ENCODE measurements at places on chromosomes 6 and 20.

DNA sequence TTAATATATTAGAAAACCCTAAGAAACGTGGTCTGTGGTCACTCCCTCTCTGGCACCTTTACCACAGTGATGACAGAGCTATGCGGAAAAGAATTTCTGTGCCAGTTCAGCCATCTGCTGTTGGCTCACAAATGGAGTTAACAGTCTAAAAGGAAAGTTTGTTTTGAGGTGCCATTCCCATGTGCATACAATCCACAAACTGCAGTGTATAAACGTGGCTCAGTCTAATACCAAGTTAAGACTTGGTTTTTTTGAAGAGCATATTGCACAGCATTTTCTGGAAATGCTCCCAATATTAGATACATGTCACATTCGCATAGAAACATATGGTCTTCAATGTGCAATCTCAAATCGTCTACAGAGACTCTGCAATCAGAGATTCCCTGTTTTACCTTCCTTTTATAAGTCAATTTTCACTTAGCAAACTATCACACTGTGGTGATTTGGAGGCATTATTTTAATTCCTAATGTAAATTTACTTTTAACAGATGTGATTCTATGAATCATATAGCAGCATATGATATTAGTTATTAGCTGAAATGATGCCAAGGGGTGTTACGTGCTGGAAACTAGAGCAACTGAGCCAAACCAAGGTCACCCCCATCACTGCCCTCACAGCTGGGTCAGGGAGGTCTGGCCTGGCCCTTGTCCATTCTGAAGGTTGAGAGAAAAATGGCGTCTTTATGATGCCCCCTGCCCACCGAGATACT lies 383.5 kb downstream of the PRKN start:
- no peak for DNase-seq

DNA sequence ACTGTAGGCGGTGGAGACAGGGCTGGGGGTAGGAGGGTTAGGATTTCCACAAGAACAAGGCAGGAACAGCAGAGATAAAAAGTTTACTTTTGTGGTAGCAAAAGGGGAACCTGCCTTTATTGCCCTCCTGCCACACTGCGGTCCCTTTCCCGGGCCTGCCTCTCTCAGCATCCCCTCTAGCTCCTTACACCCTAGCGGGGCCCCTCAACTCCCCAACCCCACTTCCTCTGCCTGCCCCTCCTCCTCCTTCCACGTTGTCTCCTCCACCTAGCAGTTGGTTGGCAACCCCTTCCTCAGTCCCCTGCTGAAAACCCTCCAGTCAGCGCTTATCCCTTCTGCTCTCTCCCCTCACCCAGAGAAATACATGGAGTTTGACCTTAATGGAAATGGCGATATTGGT lies 714 bp downstream of the AIF1 start:
- DNase-seq = no peak

DNA sequence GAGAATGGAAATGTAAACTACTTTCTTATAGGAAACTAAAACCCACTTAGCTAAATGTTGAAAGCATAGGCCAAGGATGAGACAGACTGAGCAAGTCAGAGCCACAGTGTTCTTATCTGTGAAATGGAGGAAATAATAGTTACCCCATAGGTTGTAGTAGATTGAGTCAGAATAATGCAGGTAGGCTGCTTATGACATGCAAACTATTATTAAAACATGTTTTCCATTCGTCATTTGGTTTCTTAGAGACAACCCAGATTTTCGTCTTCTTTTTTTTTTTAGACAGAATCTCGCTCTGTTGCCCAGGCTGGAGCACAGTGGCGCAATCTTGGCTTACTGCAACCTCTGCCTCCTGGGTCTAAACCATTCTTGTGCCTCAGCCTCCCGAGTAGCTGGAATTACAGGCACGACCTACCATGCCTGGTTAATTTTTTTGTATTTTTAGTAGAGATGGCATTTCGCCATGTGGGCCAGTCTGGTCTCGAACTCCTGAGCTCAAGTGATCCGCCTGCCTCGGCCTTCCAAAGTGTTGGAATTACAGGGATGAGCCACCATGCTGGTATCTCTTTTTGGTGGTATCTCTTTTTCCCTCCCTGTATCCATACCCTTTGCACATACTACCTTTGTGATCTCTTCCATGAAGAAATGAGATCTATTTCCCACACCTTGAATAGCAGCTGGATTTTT lies 196.5 kb upstream of the ZNF217 start:
- no peak for DNase-seq

DNA sequence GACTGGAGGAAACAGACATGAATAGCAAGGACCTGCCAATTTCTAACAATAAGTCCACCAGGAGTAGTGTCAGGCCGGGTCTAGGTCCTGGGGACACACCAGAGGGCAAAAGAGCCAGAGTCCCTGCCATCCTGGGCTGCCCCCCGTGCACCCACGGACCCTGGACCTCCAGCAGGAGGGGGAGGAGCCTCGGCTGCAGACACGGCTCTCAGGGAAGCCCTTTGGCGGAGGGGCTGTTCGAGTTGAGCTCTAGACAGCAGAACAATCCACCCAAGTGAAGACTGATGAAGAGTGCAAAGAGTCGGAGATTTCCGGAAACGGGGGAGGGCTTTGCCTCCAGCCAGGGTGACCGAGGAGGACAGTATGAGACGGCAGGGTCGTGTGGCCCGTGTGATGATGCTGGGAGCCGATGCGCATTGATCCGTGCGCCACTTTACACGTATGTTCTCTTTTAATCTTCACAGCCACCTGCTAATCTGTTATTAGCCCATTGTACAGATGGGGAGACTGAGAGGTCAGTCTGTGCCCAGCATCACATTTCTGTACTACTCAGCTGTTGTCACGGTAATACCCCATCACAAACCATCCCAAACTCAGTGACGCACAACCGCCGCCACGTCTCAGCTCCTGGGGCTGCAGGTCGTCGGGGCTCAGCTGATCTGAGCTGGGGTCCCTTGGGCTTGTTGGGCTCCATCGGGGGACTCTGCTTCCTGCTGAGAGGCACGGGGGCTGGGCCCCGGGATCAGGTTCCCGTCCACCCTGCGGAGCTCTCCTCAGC lies 502.0 kb downstream of the PREX1 start:
- no peak for DNase-seq

GRCh38 chr20:19909725-19910124 lies 107.4 kb upstream of the NAA20 start:
- DNase-seq = no peak

DNA sequence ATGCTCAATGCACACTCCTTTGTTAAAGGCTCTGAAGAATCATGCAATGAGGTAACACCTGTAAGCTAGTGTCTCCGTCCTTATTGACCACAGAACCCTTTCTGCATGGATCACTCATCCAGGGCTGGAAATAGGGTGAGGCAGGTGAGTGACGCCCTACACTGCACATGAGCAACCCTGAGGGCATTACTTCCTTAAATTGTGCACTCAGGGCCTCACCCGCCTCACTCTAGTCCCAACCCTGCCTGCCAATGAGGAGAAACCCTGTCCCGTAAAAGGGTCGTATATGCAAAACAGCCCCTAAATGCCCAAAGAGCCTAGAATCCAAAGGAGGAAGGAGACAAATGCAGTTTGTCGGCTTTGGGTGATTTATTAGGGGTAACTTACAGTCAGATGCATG lies 33.6 kb upstream of the NOP56 start:
- no peak for DNase-seq

GRCh38 chr6:112330879-112331265 lies 16.3 kb upstream of the RFPL4B start:
- no peak for DNase-seq

- DNase-seq = no peak
These were observed 73.9 kb downstream of the PHACTR3 start for GRCh38 chr20:59678288-59678687.

GRCh38 chr20:35669681-35670080 lies 5.0 kb upstream of the CPNE1 start:
- DNase-seq = no peak

GRCh38 chr6:81818901-81819361 lies 66.5 kb upstream of the TENT5A start:
- no peak for DNase-seq

- no peak for DNase-seq
These were observed 54.0 kb downstream of the TMEM242 start for GRCh38 chr6:157269261-157269794.

DNA sequence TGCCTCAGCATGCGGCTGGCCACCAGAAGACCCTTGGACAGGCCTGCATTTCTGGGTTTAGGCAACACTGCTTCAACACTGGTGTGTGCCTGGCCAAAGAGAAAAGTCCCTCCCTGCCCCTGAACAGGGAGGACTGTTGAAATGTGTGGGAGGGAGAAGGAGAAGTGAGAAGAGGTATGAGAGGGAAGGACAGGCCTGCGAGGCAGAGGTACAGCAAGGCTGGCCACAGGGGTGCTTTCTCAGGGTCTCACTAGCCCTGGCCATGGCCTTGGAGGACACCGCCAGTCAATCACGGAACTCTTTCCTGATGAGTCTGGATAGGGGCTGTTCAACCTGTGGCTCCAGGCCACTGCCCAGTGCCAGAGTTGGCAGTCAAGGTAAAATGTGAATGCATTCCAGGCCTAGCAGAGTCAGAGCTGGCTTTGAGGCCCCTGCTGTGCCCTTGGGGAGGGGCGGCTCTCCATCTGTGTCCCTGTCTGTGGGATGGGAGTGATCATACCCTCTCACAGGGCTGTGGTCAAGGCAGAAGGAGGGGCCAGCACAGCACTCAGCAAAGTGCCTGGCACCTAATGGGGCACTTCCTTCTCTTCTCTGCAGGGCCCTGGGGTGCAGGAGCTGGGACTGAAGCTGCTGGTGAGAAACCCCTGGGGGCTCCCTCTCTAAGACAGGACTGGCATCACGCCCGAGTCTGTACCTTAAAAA lies 43.2 kb upstream of the CDH22 start:
- DNase-seq = no peak

- DNase-seq = no peak
These were observed 144.7 kb downstream of the TASP1 start for GRCh38 chr20:13494019-13494418.

GRCh38 chr20:63772781-63773518 lies 33.4 kb downstream of the SLC2A4RG start:
- DNase-seq = no peak

- no peak for DNase-seq
These were observed 569.7 kb upstream of the MARCKS start for GRCh38 chr6:113287396-113287795.

GRCh38 chr20:10622657-10623418 lies 51.0 kb downstream of the JAG1 start:
- no peak for DNase-seq

- peak; percentile 96 for DNase-seq
These were observed at the start of gene TOMM6 for GRCh38 chr6:41787219-41787917. TSS of gene TOMM6 (plus strand) at chr6:41787694. CDS start at chr6:41787698, 4 bp downstream.

- no peak for DNase-seq
These were observed 9.3 kb upstream of the C2 start for GRCh38 chr6:31918069-31918720.

DNA sequence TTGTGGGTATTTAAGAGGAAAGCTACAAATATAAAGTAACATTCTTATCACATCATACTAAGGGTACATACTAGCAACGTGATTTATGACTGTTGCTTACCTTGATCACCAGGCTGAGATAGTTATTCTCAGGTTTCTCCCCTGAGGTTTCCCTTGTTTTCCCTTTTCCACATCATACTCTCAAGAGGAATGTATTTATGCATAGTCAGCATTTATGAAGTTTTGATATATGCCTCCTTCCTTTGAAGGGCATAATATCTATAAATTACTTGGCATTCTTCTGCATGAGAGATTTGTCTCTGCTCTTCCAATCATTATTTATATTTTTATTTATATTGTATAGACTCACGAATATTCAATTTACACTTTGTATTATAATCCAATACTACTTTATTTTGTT lies 726.7 kb upstream of the ADGRB3 start:
- no peak for DNase-seq

- DNase-seq = no peak
These were observed 683.0 kb downstream of the DHX35 start for GRCh38 chr20:39645131-39645530.

GRCh38 chr6:9405369-9405768 lies 970.0 kb upstream of the SLC35B3 start:
- no peak for DNase-seq

- no peak for DNase-seq
These were observed 437.7 kb downstream of the COL12A1 start for GRCh38 chr6:74768120-74768519.

DNA sequence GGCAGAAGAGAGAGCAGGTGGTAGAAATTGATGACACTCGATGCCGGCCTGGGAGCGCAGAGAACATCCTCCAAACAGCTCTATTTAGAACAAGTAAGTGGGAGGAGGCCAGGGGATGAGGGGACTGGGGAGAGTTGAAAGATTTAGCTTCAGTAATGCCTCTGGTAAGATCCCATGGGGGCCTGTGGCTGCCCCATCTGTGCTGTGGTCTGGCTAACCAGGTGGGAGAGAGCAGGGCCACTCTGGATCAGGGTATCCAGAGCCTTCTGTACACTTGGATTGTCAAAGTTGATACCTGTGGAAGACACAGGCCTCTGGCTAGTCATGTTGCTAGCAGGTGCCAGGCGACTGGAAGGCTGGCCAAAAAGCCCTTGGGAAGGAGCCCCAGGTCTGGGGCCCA lies 27.6 kb downstream of the NCOA5 start:
- DNase-seq = no peak

DNA sequence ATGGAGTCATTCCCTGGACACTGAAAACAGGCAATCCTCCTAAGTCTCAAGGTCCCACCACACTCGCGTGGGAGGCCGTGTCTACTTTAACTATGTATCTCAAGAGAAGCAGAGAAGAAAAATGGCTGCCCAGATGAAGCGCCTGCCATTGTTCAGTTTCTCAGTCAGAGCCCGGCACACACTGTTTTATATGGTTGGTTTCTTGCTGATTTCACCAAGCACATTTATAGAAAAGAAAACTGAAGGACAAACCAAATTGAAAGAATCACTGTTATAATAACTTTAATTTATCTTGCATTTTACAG lies 22.9 kb downstream of the EIF2S2 start:
- no peak for DNase-seq

DNA sequence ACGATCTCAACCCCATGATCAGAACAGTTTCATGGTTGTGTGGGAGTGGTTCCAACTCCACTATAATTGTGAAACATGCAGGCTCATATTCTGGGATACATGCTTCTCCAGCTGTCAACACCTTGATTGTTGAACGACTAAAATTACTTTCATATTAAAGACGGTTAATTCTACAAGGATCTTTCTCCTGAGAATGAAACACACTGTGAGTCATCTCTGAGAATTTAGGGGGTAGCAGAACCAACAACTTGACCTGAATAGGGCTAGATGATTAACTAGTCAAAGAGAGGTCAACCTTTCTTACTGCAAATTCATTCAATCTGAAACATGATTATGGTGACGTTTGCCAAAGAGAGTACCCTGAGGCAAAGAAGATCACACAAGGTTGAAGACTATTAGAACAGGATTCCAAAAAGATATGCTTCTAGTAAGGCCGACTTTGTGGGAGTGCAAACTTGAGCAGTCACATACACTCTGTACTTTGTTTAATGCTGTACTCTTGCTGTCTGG lies 175.2 kb upstream of the CITED2 start:
- DNase-seq = no peak

DNA sequence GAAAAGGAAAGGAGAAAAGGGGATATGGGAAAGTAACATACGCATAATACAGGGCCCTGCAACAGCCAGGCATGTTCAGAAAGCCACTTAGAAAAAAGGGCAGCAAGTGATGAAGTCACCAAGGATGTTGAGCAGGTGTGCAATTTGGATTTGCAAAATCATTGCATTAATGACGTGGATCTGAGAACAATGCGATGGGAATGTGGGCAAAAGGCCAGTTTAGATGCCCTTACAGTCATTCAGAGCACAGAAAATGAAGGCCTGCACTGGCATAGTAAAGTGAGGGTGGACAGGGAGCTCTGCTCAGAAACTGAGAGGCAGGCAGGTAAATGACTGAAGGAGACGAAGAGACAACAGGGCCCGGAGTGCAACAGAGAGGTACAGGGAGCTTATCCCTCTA lies 123.7 kb upstream of the NHSL1 start:
- DNase-seq = no peak
